HS-5 (cell line): ENCODE measurements at places on chromosomes 6 and 20.
A peak's percentile ranks its signal among the peaks of the same experiment; 100 is the strongest.

GRCh38 chr6:144334150-144334708 lies 49.1 kb downstream of the UTRN start:
- DNase-seq = no peak

GRCh38 chr6:130156908-130157307 lies 65.8 kb downstream of the SAMD3 start:
- DNase-seq = no peak

DNA sequence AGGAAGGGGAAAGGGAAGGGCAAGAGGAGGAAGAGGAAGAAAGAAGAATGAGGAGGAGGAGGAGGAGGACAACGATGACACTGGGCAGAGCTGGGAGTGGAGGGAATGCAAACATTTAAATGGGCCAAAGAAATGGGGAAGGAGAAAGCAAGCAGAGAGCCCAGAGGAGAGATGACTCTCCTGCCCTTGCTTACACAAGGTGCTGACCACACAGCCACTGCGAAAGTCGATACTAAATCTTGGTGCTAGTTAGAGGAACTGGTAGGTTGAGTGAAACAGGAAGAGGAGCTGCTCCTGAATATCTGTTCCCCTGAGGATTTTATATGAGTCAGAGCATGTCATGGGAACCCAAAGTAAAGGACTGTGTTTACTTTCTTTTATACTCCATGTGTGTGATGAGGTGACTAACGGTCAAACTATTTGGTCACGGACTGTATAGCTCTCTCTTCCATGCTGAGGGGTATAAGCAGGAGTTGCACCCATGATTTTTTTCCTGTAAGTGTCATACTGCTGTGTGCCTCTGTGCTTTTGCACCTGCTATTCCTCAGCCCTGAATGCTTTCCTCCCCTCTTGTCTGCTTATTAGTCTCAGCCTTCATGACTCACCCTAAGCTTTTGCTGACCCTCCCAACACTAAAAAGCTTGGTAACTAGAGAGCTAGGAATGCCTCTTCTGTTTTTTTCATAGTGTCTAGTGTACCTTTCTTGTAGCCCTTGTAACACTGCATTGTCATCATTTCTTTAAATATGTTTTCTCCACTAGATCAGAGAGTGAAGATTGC lies 9.5 kb upstream of the PAQR8 start:
- peak; percentile 98 for DNase-seq

DNA sequence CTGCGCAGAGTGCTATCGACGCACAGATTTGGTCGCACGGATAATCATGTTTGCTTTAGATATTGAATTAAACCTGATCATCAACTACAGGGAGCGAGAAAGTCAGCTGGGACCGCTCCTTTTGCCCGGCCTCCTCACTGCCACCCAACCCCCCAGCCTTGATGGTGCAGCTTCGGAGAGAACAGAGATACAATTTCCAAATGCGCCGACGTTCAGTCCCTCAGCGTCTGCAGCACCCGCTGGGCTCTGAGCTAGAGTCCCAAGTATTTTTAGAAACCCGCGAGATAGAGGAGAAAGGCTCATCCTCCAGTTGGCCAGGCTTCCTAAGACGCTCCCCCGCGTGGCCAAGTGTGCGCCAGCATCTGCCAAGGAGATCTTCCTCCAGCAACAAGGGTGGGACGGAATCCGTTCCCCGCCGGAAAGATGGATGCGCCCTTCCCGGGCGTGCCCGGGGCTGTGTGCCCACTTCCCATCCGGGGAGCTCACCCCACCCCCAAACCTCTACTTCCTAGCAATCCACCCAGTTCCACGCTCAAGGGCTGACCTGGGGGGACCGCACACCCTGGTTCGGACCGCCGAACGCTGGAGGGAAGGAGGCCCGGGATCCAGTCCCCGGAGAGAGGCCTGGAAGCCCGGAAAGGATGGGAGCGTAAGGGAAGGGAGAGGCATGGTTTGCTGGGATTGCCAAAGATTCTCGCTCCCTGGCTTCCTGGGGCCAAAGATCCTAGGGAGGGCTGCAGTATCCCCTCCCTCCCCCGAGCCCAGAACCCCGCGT lies 4.1 kb downstream of the NKX2-2 start:
- DNase-seq = no peak

DNA sequence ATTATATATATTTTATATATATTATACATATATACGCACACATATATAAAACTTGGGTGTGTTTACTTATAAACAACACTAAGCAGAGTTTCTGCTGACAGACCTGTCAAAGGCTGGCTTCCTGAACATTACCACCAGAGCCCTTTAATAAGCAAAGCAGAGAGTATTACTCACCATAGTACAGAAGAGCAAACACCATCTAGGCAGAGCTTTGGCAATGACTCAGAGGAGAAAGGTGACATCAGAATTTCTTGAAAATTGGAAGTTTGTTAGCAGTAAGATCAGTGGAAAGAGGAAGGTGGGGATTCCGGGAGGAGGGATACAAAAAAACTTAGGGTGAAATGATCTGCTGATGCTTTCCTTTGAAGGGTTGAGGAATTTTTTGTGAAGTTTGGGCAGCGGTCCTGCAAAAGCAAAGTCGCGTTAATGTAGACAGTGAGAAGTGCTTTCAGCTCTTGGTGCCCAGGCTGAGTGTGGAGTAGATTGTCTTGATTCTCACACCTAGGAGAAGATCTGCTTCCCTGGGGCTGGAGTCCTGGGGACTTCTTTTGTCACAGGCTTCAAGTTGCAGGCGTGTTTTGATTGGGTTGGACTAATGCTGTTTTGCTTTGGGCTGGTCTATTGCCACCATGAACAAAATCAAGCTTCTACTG lies 109.6 kb upstream of the BACH2 start:
- peak; percentile 56 for DNase-seq

DNA sequence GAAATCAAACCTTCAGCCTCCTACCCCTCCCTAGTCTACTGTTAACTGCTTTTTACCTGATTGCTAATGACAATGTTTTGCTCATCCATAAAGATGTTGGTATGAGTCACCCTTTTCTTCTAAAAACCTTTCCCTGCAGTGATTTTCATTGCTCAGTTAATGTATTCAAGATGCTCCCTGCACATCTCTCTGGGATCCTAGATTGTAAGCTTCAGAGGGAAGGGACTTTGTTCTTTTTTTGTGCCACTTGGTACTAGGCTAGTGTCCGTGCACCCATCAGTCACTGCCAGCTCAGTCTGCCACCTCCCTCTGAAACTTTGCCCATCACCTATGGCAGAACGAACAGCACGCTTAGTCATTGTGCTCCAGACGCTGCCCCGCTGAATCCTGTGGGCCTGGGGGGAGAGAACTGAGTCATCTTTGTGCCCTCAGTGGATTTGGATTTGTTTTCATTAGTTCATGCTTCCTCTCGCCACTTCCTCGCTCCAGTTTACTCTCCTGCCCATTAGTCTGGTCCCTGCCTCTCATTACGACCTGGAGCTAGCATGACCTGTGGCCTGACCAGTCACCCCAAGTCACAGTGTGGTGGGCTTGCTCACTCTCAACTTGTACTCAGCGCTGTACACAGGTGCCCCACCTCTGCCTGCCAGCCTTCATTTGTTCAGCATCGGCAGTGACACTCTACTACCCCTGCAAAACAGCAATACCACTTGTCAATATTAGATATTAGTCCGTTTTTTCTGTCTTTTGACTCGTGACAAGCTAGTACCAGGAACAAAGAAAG lies 78.0 kb upstream of the TMEM181 start:
- peak; percentile 78 for DNase-seq

DNA sequence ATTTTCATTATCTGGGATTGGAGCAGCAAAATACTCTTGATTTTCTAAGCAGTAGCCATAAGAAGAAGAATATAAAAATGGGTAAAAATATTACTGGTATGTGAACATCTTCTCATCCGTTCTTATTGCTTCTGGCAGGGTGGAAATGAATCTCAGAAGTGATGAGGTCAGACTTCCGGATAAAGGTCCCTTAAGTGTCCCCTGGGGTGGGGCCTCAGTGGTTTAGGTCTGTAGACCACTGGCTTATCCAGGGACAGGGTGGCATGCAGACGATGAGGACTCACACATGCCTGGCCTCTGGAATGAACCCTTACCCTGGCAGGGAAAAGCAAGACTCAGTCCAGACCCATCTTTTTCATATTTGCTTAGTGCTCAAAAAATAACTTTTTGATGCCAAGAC lies 143.3 kb downstream of the UST start:
- no peak for DNase-seq
